ENCODE measurements at places on chromosomes 2 and 18. TPM values are rescaled to one million over a fixed set of nuclear protein-coding genes. Genes with fewer than 3 reads are reported as not detected.

Gene ALPG
- not detected for polyA plus RNA-seq

DNA sequence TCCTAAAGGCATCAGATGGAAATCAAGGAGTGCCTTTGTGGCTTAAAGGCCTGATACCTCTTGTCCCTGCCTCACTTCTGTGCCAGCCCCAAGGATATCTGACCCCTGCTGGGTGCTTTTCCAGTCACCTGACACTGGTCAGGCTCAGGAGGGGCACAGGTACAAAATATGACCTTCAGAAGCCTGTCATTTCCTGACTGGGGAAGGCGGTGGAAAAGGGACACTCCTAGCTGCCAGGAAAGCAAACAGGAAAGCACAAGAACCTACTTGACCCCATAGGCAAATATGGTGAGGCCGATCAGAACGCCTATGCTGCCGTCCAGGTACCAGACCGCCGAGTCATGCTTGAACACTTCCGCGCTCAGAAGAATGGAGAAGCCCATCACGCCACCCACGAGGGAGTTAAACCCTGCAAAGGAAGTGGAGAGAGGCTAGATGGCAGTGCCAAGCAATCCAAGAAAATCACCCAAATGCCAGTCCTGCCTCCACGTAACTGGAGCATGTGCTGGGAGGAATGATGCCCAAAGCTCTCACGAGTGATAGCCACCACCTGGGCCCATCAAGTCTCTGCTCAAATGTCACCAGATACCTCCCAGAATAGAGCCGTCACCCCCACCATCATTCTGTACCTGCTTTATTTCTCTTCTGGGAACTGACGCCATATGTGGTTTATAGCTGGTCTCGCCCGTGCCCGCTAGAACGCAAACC is 204.0 kb downstream of the MGAT5 start:
- no peak for DNase-seq

DNA sequence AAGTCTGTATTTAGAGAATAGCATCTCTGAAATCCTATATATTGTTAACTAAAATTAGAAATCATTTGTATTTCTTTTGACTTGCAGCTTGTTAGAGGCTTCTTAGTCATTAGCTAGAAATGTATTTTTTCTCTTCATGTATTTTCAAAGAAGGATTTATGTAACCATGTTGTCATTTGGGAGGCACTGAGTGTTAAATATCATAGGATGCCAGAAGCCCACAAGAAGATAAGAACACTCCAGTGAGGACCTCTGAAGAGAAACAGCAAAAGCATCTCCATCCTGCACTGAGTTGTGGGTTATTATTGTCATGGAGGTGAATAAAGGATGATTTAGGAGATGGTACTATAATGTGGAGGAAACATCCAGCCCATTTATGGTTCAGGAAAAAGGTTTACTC is 93.5 kb downstream of the UBE2E3 start:
- DNase-seq: no peak

DNA sequence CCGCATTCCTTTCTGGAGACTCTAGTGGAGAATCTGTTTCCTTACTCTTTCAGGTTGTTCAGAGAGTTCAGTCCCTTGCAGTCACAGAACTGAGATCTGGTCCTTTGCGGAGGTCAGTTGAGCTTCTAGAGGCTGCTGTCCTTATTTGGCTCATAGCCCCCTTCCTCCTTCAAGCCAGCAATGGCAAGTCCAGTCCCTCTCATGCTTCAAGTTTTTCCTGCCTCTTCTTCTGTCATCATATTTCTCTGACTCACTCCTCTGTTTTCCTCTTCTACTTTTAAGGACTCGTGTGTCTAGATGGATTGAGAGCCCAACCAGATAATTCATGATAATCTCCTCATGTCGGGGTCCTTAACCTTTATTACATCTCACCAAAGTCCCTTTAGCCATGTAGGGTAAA is 173.5 kb upstream of the FOSL2 start:
- no peak for DNase-seq

DNA sequence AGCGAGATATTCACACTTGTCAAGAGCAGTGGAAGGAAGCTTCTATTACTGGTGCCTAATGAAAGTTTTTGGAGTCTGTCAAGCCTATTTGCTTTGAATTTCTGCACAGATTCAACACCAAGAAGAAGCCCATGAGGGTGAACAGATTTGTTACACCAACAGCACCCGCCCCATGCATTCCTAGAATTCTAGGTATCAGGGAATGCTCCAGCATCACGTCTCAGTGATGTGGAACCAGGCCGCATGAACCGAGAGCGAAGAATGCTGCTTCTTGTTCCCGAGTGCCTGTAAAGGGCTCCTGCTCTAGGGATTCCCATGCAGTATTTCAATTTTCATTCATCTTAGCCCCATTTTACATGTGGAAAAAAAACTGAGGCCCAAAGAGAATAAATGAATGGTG is 69.7 kb downstream of the KCNF1 start:
- DNase-seq: no peak

- no peak for DNase-seq
These were observed 21.1 kb upstream of the IHH start for GRCh38 chr2:219081701-219082331.

GRCh38 chr2:70330476-70330875 is 28.6 kb upstream of the FAM136A start:
- DNase-seq: no peak

DNA sequence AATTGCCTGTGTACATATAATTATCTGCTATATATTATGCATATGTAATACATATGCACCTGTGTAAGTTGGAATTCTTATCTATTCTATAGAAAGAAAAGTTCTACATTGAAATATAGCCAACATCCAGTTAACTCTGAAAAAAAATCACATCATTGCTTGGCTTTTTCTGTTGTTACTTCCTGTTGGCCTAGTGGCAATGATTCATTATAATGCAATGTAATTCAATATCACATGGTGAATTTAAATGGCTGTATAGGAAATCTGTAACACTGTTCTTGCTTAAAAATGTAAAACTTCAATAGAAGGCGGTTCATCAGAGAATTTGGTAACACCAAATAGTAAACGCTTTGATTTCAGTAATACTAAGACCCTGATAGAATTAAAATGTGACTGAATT is 44.5 kb upstream of the MAP4K3 start:
- DNase-seq: no peak

DNA sequence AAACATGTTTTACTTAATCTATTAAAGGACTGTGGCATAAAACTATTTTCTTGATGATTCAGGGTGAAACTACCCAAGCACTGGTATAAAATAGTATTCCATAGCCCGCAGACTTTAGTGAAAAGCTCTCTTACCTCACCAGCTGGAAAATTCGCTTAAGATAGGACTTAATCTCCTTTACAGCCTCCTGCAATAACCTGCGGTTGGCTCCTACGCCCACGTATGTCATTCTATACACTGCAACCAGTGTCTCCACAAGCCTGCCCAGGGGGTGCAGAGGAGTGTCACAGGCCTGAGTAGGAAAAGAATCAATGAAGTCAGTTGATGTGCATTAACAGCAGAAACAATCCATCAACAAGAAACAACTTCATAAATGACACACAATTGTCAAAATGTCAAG is 11.3 kb upstream of the MPP4 start:
- no peak for DNase-seq

DNA sequence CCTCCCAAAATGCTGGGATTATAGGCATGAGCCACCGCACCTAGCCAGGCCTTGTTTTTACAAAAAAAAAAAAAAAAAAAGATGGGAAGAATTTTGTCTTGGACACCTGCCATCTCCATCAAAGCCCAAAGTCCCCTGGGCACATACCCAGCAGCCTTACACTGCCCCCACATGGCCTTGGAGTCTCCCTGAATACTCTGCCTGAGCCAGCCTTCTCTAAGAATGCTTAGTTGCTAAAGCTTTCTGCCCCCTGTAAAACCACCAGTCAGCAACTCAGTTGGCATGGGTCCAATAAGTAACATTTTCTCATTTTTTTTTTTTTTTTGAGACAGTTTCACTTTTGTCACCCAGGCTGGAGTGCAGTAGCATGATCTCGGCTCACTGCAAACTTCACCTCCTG is 40.6 kb downstream of the SPC25 start:
- DNase-seq: no peak

DNA sequence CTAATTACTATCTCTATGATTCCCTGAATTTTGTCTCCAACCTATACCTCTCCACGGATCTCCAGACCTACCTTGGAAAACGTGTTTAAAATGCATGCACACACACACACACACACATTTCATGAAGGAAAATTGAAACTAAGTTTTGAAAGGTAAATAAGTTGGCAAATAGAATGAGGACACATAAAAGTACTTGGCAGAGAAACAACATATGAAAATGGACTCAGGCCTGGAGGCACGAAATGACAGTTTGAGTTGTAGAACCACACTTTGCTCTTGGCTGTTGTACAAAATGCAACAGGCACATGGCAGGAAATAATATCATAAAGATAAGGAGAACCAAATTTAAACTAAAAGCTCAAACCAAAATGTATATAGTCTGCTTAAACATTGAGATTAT is 868.1 kb upstream of the CNTNAP5 start:
- no peak for DNase-seq

Gene FBXO15
- polyA plus RNA-seq: 0.82 TPM

Gene ERMN
- not detected for polyA plus RNA-seq

Gene PRKAG3
- not detected for polyA plus RNA-seq

Gene PID1
- polyA plus RNA-seq: 8.8 TPM

DNA sequence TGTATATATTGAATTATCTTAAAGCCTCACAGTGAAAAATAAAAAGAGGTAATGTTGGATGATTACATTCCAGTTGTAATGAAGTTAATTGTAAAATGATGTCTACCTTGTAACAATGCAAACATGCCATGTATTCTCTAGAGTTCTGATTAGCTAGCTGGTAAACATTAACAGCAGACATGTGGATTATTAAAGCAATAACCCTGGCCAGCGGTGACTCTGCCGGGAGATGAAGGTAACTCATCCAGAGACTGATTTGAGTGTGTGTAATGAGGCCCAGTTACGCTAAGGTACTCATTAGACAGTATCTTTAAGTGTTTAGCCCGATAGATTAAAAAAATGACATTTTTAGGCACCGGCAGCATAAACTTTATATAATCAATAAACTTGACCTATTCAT is 79.6 kb upstream of the REV1 start:
- no peak for DNase-seq

All from BJ (cell line).